ENCODE measurements at places on chromosomes 6 and 20.

GRCh38 chr20:17357238-17357637, 130.4 kb downstream of the PCSK2 start:
- DNase-seq = no peak

- DNase-seq = peak; percentile 93
Observed at GRCh38 chr20:17161673-17162481, 65.0 kb upstream of the PCSK2 start.

DNA sequence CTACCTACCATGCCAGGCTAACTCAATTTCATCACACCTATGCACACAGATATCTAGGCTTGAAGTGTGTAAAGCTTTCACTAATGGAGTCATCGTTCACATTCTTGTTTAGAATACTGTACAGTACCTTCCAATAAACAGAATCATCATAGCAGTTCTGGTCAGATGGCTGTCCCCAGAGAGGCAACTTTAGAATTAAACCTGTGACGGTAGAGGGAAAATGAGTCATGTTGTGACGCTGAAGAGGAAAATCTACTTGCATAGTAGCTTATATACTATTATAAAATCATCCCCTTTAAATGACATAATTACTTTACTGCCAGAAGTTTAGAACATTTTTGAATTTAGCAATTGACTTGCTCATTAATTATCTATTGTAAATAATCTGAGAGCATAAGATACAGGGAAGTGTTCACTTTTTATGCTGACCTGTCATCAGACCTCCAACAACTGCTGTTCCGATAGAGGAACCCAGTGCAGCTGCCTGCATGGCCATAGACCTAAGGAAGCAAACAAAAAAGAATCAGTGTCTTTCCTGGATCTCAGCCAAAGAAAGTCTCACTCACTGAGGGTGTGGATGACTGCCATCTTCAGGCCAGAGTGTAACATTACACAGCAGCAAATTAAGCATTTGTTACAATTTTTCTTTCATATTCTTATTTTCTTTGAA, 29.8 kb downstream of the RHAG start:
- DNase-seq = peak; percentile 80

DNA sequence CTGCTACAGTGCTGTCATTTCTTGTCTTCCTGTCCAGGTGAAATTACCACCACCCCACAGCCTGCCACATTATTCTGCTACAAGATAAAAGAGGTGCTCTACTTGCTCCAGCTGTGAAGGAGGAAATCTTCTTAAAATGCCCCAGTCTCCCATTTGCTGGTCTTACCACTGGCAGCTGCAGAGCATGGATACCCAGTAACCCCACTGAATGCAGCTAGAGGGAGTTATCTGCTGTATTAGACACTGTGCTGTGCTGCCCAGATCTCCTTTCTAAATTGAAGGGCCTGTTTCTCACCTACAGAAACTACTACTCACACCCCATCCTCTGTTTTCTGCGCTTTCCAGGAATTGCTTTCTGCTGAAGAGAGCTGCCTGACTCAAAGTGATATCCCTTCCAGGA, 517.8 kb downstream of the PKHD1 start:
- DNase-seq = no peak

DNA sequence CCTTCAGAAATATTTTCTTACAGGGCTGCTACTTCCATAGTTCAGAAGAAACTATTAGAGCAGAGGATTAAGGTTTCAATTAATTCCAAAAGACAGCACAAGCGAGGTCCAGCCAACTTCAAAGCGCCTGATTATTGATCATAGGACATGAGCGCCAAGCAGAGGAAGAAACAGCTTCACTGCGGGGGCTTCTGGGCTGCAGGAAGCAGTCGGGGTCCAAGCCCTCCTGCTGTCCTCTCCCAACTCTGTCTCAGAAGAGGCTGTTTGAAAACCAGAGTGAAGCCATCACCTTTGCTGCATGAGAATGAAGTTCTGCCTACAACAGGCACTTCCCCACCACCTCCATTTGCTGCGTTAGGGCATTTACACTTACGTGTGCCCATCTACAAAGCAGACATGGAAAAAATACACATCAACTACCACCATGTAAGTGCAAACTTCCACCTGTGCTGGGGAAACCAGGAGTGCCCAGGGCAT, 23.9 kb downstream of the SUMO4 start:
- DNase-seq = no peak

GRCh38 chr6:25280344-25281074, 1.3 kb downstream of the CARMIL1 start:
- no peak for DNase-seq

- no peak for DNase-seq
Observed at GRCh38 chr6:162580619-162581018, 146.9 kb downstream of the PRKN start.

GRCh38 chr6:49849213-49849907, 17.0 kb downstream of the CRISP1 start:
- peak; percentile 43 for DNase-seq

- no peak for DNase-seq
Observed at GRCh38 chr20:5714261-5715041, 35.8 kb upstream of the SHLD1 start.

DNA sequence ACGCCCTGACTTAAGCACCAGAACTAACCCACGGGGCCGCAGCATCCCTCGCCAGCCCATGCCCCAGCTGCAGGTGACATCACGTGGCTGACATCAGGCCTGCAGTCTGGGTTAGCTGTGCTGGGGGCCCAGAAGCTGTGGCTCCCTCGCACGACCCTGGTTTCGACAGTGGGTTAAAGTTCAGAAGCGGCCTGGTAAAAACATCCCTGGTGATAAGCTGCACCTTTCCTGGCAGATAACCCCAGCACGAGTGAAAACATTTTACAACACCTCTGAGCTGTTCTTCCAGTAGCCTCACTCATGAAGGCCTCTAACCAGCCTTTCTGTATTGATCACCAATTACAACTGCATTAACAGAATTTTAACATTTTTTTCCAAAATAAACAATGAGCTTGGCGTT, 136.4 kb upstream of the RREB1 start:
- no peak for DNase-seq

DNA sequence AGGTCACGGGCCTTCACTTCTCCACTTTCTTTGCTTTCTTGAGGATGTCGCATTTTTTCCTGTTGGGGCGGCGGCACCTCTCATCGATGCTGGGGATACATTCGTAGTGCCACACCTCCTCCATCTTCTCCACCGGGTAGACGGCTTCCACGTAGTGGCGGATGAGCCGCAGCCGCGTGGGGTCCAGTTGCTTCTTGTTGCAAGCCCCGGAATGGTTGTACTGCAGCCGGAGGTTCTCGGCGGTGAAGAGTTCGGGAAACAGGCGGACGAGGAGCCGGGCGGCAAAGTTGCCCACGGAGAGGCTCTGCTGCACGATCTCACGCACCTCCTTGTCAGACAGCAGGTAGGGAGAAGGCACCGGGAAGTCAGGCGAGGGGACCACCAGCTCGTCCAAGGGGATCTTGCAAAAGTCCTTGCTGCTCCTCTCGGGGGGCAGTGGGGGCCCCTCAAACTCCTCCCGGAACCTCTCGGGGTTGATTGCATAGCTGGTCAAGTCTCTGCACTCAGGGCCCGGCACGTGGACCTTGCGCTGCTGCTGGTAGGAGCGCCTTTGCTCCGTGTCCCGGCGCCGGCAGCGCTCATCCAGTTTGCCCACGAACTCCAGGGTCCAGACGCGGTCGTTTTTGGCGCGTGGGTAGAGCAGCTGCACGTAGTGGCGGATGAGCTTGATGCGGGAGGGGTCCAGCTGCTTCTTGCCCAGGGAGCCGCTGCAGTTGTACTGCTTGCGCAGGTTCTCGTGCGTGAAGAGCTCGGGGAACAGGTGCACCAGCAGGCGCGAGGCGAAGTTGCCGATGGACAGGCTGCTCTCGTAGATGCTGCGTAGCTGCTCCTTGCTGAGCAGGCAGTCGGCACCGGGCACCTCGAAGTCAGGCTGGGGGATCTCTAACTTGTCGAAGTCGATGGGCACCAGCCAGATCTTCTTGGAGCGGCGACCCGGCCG, 41.0 kb downstream of the MTRES1 start:
- no peak for DNase-seq

DNA sequence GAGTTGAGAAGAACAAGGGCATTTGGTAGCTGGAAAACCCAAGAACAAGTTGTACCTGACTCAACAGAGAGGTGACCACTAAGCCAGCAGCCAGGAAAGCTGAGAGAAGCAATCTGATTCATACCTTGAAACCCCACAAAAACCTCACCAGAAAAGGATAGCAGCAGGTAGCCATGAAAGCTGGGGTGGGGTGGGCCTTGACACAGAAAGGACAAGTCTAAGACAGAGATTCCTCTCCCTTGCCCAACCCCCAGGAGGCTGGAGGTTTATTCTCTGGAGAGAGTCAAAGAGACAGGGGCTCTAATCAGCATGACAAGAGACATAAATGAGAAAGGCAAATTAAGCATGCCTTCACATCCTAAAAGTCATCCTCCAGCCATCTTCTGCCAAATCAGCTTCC, 151.7 kb upstream of the DST start:
- no peak for DNase-seq

GRCh38 chr20:14877301-14878028, 540.1 kb upstream of the FLRT3 start:
- DNase-seq = peak; percentile 11

- peak; percentile 69 for DNase-seq
Observed at GRCh38 chr20:10642856-10643559, 30.8 kb downstream of the JAG1 start.

GRCh38 chr20:49872056-49872455, 43.3 kb downstream of the SPATA2 start:
- no peak for DNase-seq

DNA sequence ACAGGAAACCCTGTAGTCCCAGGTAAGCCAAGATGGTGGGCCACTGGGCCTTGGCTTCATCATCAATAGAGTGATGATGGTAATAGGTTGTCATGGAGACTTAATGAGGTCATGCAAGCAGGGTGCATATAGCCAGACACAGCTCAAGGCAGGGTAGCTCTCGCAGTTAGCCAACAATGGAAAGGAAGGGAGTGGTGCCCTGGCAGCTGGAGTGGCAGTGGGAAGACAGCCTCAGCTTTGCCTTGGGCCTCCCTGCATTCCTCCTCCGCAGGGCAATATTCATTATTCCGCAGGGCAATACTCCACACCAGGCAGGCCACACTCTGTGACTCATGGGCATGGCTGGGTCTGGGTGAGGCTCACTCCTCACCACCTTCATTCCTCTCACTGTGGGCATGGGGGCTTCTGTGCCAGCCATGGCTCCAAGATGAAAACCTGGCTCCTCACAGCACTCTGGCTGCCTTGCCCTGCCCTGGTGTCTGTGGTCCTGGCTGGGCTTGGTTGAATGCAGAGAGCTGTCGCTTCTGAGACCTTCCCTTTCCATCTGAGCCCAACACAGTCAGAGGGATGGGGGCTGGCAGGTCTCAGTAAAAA, 163.1 kb upstream of the PMEPA1 start:
- DNase-seq = no peak

DNA sequence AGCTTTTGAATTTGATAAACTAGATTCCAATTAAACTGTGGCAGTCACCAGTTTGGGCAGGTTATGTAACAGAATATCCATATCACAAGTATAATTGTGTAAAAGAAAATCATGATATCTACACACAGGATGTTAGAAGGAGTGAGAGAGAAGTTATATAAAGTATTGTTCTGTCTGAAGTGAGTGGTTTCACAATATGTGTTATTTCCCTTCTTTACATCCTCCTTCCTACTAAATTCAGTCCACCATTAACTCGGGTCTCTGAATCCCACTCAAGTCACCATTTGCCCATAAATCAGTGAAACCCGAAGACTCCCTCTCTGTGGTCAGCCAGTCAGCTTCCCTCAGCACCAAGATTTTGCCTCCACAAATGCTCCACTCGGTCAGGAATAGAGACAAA, 796 bp downstream of the HLA-DQB1 start:
- no peak for DNase-seq

DNA sequence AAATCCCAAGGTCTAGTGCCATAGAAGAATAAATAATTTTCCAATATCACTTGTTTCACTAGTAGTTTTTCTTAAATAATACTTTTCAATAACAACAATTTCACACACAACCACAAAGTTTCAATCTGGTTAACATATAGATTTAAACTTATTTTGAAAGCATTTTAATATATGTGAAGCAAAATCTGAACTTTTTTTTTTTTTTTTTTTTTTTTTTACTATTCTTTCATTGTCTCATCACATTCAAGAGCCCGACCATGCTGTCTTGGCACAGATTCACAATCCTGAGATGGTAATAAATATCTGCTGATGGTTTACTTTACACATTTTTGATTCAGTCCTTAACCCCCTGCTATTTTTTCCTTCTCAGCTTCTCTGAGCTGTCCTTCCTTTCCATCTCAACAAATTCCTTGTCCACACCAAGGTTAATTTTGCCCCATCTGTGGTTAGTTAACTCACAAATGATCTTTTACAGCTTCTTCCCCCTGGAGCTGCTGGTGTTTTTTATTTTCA, 262.8 kb downstream of the TMEM242 start:
- peak; percentile 69 for DNase-seq

GRCh38 chr6:139627091-139627490, 252.6 kb upstream of the CITED2 start:
- no peak for DNase-seq

- DNase-seq = no peak
Observed at GRCh38 chr20:24746351-24746685, 202.8 kb upstream of the CST7 start.

DNA sequence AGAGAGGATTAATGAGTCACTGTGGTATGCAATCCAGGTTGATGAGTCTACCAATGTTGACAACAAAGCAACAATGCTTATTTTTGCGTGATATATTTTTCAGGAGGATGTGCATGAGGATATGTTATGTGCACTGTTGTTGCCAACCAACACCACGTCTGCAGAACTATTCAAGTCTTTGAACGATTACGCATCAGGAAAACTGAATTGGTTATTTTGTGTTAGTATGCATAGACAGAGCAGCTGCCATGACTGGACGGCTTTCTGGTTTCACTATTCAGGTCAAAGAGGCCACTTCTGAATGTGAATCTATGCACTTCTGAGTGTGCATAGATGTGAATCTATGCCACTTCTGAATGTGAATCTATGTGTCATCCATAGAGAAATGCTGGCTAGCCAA, 134.0 kb upstream of the GRIK2 start:
- DNase-seq = peak; percentile 1

- DNase-seq = peak; percentile 92
Observed at GRCh38 chr6:126180585-126180984, 159.3 kb upstream of the CENPW start.

DNA sequence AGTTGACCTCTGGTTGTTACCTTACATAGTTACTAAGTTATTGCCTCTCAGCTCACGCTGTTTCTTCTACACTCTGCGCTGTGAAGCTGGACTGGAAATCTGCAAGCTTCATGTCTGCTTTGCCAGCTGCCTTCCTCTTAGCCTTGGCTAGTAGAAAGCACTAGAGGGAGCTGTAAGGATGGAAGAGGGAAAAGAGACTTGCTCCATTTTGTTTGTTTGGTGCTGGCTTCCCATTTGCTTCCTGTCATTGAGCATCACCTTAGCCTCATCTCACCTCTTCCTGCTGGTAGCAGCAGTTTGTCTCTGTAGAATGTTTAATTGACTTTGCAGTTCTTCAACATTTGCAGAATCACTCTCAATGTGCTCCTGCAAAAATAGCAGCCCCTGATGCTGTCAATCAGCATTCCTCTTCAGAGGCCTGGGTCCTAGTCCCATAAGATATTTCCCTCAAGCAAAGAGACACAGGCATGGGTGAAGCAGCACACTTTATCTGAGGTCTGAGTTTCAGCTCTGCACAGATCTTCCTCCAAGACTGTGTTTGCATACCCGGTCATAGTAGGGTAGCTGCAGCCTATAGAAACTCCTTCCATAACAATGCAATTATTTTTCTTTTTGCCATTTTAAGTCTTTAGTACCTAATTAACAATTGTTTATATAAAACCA, 302.2 kb upstream of the EPHA7 start:
- DNase-seq = peak; percentile 7

Data from fibroblast of skin of right quadriceps (primary cell).